ENCODE measurements at places on chromosomes 7 and 10. TPM values are rescaled to one million over a fixed set of nuclear protein-coding genes. Genes with fewer than 3 reads are reported as not detected.

The FLNC gene
- 99.0 TPM for total RNA-seq

The TRIM74 gene
- 0.09 TPM for total RNA-seq

The C7orf33 gene
- total RNA-seq: not detected

The ZNF853 gene
- 0.57 TPM for total RNA-seq

The NUPR2 gene
- not detected for total RNA-seq

The PPP1R3C gene
- 190 TPM for total RNA-seq

Data from smooth muscle cell of bladder (primary cell).